ENCODE measurements at places on chromosomes 7 and 10.

GRCh38 chr7:2717293-2718261 lies 29.6 kb downstream of the AMZ1 start:
- DNase-seq = no peak

DNA sequence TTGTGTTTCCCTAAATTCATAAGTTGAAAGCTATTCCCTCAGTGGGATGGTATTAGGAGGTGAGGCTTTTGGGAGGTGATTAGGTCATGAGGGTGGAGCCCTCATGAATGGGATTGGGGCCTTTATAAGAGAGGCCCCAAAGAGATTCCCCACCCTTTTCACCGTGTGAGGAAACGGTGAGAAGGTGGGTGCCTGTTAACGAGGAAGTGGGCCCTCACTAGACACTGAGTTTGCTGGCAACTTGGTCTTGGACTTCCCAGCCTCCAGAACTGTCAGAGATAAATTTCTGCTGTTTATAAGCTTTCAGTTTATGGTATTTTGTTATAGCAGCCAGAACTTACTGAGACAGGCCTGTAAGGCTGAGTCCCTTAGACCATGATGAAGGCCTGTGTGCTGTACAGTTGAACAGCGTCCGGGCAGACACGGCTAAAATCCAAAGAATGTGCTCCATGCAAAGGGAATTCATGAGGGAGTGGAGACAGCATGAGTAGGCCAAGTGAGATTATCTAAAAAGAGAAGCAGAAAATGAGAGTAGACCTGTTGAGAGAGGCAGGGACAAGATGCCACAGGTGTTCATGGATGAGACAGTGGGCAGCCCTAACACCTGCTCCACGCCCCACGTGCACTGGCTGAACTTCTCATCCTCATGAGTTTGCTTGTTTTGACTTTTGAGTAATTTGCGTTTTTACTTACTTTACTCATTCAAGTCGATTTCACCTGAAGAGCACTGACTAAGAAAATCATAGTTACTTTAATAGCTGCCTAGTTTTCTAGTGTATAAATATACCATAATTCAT lies 66.9 kb upstream of the SFMBT2 start:
- no peak for DNase-seq

DNA sequence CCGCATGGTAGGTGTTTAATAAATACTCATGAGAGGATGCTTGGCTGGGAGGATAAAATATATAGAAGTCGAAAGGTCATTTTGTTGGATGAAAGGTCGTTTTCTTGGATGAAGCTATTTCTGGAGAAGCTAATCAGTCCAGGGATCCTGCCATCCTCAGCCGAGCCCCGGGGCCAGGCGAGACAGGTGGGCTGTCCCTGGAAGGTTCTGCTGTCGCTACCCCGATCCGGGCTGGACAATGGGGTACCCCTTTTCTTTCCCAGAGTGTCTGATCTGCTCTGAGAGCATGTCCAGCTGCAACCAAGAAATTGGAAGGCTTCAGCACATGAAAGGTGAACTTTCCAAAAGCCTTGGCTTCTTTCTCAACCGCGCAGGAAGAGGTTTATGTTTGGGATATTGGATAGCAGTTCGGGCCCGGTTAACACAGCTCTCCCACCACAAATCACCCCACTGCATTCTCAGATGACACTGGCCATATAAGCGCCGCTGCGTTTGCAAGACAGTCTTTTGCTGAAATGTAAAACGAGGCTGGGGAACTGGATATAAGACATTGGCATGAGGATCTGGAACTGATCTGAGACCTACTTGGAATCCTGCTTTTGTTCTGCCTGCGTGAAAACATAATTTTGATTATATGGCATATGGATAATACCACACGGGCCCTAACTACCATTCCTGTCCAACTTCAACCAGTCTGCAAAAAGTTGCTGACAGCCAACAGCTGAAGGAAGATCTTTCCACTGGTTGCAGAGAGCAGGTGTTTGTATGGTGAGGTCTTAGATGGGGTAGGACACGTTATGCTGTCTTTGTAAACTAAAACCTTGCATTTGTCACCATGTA lies 31.2 kb upstream of the MSRB2 start:
- DNase-seq = no peak

GRCh38 chr10:3834404-3834803 lies 49.4 kb upstream of the KLF6 start:
- no peak for DNase-seq

DNA sequence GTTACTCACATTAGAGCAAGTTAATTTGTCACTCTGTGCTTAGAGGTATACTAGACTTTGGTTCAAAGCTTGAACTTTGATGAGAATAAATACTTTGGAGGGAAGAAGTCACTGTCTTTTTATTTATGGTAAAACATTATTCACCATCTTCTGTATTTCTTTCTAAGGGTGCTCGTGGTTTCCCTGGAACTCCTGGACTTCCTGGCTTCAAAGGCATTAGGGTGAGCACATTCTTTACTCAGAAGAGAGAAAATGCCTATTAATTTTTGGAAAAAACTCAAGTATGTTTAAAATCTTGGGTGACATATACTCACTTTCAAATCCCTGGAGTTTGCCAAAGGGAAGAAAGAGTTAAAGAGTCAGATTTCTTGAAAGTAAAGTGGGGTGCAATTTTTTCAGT lies 10.8 kb downstream of the COL1A2 start:
- no peak for DNase-seq

GRCh38 chr7:40866601-40867000 lies 731.8 kb downstream of the SUGCT start:
- no peak for DNase-seq

DNA sequence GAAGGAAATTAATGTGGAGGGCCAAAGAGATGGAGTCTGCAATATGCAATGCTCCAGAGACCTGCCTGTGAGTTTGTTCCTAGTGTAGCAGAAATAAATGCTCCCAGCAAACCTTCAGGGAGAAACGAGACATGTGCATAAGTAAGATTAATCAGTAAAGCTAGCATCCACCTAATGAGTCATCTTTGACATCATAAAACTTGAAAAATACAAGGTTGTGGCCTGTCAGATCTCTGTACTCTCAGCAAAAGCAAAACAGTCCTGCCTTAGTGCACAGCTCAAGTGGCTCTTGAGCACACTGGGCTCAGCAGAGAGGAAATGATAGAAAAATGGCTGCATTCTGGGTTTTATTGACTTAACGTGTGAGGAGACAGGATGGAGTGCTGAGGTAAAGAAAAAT lies 32.5 kb upstream of the ERCC6 start:
- no peak for DNase-seq

GRCh38 chr10:75137533-75138438 lies 26.3 kb downstream of the SAMD8 start:
- peak; percentile 7 for DNase-seq

DNA sequence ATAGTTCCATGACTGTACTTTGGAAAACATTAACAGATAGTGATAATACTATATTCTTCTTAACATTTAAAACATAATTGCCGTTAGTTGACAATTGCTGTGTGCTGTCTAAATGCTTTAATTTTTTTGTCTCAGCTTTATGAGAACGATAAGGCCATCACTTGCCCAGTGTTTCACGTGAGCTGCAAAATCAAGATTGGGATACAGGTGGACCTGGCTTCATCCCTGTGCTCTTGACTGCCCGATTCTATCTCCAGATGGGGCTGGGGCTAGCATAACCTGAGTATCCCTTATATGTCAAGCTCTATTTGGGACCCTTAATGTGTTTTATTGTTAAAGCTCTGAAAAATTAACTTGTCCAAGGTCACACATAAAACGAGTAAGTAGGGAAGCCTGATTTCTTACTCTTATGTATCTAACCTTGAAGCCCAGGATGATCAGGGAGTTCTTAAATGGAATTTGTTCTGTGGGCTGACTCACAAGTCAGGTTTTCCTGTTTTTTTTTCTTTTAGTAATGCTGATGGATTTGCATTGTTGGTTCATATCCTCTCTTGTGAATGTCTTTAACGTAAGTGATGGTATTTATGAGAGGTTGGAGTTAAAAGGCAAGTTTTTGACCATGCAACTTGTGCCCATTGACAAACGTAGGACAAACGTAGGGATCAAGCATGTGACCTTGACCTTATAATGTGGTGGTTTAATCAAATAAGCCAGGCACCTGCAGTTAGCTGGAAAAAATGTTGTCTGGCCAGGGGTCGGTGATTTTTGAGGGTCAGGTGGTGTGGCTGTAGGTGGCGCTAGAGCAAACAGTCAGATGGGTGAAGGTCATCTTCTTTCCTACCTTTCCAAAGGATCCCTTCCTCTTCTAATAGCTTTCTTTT lies 3.6 kb downstream of the PRKAR2B start:
- no peak for DNase-seq

DNA sequence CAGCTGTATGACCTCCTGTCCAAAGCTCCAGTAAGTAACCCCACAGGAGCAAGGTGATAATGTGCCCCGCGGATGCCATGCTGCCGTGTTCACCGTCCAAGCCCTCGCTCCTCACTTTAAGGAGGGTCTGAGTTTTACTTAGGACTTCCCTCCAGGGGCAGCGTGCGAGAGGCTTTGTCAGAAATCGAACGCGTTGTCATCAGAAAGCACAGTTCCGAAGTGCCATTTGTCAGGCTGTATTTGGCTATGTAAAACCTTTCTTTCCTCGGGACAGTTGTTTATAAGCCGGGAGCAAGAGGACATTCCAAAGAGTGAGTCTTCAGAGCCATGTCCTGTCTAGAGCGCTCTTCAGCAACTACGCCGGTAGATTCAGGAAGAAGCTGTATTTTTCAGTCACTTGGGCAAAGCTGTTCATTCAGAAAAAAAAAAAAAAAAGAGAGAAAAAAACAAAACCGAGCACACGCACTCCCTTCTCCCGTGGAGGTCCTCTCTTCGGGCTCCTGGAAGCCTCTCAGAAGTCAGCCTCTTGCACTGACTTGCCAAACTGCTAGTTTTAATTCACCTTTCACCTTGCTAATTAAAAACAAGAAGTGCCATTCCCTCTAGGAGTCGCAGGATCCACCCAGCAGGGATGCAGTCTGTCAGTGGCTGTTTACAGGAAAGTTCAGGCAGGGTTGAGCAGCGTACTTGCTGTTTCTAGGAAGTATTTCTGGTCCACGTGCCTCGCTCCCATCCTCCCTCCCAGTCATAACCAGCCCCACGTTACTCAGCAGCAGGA lies at the start of gene SEMA3E:
TSS of gene SEMA3E (minus strand) at position 676 of the 778 bp plus-strand sequence.
- DNase-seq = no peak

GRCh38 chr7:4808026-4808425 lies 32.6 kb downstream of the AP5Z1 start:
- DNase-seq = no peak

GRCh38 chr10:74103560-74104258 lies 46.9 kb downstream of the AP3M1 start:
- DNase-seq = no peak

GRCh38 chr7:105622106-105622731 lies 40.9 kb upstream of the EFCAB10 start:
- no peak for DNase-seq

DNA sequence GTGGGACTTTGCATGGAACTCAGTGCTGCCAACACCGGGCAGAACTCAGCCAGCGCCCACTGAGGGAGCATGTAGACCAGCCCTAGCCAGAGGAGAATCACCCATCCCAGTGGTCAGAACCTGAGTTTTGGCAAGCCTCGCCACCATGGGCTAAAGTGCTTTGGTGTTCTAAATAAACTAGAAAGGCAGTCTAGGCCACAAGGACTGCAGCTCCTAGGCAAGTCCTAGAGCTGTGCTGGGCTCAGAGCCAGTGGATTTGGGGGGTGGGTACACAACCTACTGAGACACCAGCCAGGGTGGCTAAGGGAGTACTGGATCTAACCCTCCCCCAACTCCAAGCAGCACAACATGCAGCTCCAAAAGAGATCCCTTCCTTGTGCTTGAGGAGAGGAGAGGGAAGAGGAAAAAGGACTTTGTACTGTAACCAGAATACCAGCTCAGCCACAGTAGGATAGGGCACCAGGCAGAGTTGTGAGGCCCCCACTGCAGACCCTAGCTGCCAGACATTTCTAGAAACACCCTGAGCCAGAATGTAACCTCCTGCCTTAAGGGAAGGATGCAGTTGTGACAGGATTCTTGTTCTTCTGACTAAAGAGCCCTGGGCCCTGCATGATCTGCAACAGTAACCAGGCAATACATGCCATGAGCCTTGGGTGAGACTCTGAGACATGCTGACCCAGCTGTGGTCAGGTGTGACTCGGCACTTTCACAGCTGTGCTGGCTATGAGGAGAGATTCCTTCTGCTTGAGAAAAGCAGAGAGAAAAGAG lies 24.4 kb downstream of the GSDME start:
- no peak for DNase-seq

DNA sequence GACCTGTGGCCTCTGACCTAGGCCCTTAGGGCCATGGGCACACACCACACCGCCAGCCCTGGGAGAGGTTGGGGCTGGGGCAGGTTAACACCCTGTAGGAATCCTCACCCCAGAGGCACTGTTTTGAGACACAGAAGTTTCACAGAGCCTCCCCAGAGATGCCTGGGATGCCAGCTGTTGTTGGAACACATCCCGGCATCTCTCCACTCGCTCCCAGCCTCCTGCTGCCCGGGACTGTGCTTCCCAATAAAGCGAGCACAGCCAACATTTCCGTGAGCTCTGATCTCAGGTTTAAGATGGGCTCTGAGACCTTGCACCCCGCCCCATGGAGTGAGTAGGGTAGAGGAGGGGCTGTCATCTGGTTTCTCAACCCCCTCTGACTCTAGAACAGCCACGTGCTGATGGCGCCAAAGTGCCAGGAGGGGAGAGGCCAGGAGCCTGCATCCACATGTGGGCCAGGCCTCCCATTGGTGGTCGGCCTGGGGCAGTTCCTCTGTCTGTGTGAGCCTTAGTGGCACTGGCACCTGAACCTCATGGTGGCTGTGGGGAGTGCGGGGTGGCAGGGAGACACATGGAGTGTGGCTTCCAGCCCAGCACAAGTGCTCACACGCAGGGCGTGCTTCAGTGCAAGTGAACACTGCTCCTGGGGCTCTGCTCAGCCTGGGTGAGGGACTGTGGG lies 54.7 kb downstream of the RASGEF1A start:
- no peak for DNase-seq

DNA sequence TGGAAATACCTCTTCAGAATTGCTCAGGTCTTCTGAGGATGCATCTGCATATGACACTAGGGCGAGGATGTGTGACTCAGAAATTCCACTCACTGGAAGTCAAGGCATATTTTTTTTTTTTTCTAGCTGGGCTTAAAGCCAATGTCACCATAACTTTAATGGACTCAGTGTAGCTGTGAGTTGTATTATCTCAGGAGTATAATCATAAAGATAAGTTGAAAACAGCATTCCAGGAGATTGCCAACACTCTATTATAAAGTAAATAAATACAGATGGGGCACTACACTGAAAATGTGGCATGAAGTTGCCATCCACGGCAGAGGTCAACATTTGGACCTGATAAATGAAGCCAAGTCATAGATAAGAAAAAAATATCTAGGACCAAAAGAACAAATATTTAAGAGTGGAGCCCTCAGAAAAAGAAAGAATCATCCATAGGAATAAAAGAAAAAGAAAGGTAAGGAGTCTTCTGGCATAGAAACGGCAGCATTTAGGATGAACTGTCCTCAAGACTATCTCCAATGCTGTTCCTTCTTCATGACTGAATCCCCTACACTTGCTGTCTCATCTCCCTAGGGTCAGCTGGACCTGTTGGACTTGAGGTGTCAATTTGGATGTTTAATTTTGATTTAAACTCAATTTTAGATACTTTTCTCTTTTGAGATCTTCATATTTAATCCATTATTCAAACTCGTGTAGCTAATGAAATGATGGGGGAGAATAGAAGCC lies 72.9 kb upstream of the CAV2 start:
- DNase-seq = no peak

Data from activated CD4-positive, alpha-beta T cell treated with anti-CD3 and anti-CD28 coated beads for 24 hours (primary cell).